ENCODE measurements at places on chromosomes 1 and 21. TPM values are rescaled to one million over a fixed set of nuclear protein-coding genes. Genes with fewer than 3 reads are reported as not detected.

Gene OR2T35
- total RNA-seq: not detected

Gene HAPLN2
- total RNA-seq: not detected

Gene UTS2
- not detected for total RNA-seq

Gene C1orf87
- not detected for total RNA-seq

Gene CLCN6
- total RNA-seq: 4.0 TPM

Gene AMY1B
- not detected for total RNA-seq

Gene KRTAP8-1
- not detected for total RNA-seq

Gene PGLYRP3
- total RNA-seq: not detected

Gene TRIM17
- total RNA-seq: not detected

Gene KIF21B
- total RNA-seq: 1.0 TPM

Gene ANKRD45
- not detected for total RNA-seq

Gene ERICH3
- not detected for total RNA-seq

Gene RXFP4
- not detected for total RNA-seq

Gene DDAH1
- 34.7 TPM for total RNA-seq

Gene CORT
- not detected for total RNA-seq

Gene PLEKHO1
- total RNA-seq: 102 TPM

Gene OR2AK2
- not detected for total RNA-seq

Gene KRTAP19-1
- not detected for total RNA-seq
